ENCODE measurements at places on chromosomes 3 and 15. TPM values are rescaled to one million over a fixed set of nuclear protein-coding genes. Genes with fewer than 3 reads are reported as not detected.

DNA sequence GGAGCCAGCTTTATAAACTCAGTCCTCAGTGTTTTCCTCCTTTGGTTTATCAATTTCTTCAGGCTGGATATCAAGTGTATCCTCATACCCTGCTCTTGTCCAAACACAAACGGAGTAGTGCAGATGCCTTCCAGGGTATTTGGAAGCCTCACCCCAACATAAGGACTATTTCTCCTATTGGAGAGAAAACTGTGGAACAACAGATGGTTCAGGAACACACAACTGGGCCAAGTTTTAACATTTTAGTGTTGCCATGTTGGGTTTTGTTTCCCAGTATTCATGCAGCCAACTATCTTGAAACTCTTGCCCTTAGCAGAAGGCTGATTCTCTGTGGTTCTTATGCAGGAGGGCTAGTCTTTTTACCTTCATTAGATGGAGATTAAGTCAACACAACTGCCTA, 398.1 kb downstream of the GABRB3 start:
- no peak for DNase-seq

- no peak for DNase-seq
Observed at GRCh38 chr15:48283396-48284145, 47.7 kb upstream of the DUT start.

DNA sequence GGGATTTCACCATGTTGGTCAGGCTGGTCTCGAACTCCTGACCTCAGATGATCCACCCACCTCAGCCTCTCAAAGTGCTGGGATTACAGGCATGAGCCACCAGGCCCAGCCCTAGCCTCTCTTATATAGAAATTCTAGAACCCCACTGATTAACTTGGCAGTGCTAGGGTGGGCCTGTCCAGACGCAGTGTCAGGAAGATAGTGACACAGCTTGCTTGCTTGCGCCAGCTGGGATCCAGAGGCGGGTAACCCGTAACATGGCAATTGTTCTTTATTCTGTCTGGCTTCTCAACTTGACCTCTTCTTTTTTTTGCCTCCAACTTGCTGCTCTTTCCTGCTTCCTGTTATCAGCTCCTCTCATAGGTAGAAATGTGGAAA, 16.2 kb downstream of the CEP19 start:
- DNase-seq, result no peak

Gene PPCDC
- 5.5 TPM for total RNA-seq

DNA sequence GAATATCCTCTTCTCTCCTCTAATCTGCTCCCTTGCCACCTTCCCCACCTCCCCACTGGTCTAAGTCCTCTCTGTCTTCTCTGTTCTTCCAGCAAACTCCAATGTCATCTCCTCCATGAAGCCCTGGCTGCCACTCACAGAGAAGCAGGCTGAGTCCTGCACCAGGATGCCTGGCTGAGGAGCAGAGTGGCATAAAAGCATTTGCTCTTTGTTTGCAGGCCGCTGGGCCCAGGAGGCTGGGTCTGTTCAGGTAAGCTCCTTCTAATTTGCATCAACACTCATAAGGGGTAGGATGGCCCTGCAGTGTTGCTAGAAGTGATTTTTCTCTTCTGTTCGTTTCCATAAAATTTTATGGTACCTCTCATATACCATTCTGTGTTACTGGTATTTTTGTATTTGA, 43.2 kb upstream of the KLHL25 start:
- DNase-seq, result no peak

GRCh38 chr3:156630081-156630772, 44.2 kb upstream of the TIPARP start:
- no peak for DNase-seq

Gene GRK7
- not detected for total RNA-seq

Gene GOLGA6L24
- not detected for total RNA-seq

Gene NMNAT3
- total RNA-seq, result 12.1 TPM

Gene FSTL1
- 209 TPM for total RNA-seq

Gene SAMMSON
- not detected for total RNA-seq

DNA sequence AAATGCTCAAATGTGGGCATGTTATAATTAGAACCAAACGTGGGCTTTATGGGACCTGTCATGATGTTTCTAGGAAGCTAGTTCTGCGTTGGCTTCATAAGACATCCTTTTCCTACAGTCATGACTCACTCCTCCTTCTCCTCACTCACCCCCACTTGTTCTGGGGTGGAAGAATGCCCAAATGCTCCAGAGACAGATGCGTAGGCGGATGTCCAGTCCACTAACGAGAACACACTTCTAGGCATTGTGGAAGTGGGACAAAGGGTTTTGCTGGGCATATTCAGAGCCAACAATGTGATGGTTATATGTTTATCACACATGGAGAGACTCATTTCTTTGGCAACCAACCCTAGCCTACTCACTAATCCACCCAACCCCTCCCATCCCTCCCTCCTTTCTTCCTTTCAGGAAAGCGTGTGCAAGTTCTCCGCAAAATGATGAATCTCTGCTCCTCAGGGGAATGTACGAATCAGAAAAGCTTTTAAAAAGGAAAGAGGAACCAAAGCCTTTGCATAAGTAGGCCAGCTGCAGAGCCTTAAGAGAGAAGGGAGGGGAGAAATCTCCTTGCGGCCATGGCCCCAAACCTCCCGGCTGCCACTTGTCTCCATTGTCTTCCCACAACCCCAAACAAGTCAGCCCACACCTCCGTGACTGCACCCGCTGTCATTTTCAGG, 123.0 kb upstream of the SPRED1 start:
- peak; percentile 73 for DNase-seq

GRCh38 chr15:59203008-59203407, 3.6 kb upstream of the LDHAL6B start:
- no peak for DNase-seq

- no peak for DNase-seq
Observed at GRCh38 chr3:19526071-19526470, 377.8 kb downstream of the KCNH8 start.

DNA sequence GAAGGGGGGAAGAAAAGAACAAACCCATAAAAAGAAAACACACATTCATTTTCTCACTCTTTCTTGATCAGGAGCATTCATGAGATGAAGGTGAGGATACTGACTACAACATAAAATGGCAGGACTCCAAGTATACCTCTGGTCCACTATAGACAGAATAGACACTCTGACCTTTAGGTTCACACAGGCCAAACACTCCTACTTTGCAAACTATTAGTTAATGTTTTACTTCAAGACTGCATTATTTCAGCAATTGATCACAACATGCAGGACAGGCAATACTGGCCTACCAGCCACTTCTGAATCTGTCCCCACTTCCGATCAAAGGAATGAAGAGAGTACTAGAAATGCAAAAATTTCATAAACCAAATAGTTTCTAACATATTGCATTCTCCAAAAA, 47.0 kb downstream of the LRRFIP2 start:
- DNase-seq, result no peak

- DNase-seq, result no peak
Observed at GRCh38 chr3:76942101-76942500, 97.8 kb upstream of the ROBO2 start.

DNA sequence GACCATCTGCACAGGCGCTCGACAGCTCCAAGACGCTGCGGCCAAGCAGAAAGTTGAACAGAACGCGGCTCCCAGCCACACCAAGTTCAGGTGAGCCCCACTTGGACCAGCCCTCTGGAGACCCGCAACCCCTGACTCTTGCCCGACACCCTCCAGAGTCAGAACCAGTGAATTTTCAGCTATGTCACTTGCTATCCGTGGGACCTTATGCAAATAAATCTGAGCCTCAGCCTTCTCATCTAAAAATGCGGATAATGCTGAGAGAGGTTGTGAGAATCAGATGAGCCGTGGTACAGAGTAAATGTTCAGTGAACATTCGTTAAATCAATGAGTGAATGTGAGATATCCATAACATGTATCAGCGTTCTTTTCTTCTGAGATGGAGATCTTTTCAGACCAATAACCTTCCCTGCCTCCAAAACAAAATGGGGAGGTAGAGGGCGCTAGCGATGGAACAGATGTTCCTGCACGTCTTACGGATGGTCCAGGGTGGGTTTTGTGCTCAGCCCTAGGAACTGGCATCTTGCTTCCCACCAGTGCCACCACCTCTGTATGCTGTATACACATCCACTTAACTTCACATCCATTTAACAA, 524 bp downstream of the MRPS11 start:
- no peak for DNase-seq

- DNase-seq, result no peak
Observed at GRCh38 chr3:16658004-16658924, 53.0 kb upstream of the DAZL start.

DNA sequence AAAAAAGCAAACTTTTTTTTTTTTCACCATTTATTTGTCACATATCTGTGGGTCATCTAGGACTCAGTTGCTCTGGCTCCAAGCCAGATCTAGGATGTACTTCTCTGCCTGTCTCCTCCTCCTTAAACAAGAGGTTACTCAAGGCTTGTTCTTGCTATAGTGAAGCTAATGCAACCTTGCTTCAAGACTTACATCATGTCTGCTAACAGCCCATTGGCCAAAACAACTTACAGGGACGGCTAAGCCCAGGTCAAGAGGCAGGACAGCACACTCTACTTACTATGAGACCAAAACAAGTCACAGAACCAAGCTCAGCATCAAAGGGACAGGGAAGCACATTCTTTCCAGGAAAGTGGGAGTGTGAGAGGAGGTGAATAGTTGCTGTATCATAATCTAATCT, 123.8 kb upstream of the BNIP2 start:
- no peak for DNase-seq

GRCh38 chr15:66124651-66125050, 128.9 kb downstream of the MEGF11 start:
- DNase-seq, result no peak

- peak; percentile 33 for DNase-seq
Observed at GRCh38 chr15:101025896-101026631, 106.9 kb downstream of the LRRK1 start.

Gene ST8SIA2
- 2.0 TPM for total RNA-seq

Gene PLCB2
- total RNA-seq, result 7.7 TPM
